ENCODE measurements at places on chromosomes 11 and 22. TPM values are rescaled to one million over a fixed set of nuclear protein-coding genes. Genes with fewer than 3 reads are reported as not detected.

KLHL22 gene
- 39.6 TPM for total RNA-seq

OR52E8 gene
- not detected for total RNA-seq

NLRP14 gene
- total RNA-seq: 0.09 TPM

TEX54 gene
- not detected for total RNA-seq

LMO1 gene
- total RNA-seq: not detected

PARVG gene
- total RNA-seq: not detected

TRIM48 gene
- total RNA-seq: not detected

FXYD2 gene
- not detected for total RNA-seq

MPPED1 gene
- total RNA-seq: not detected

KCNJ11 gene
- not detected for total RNA-seq

CALCA gene
- total RNA-seq: not detected

MAJIN gene
- total RNA-seq: not detected

TH gene
- total RNA-seq: not detected
